ENCODE measurements at places on chromosomes 12 and 14.
A peak's percentile ranks its signal among the peaks of the same experiment; 100 is the strongest.

GRCh38 chr12:19139615-19140194 lies 10.2 kb downstream of the PLEKHA5 start:
- no peak for DNase-seq

- no peak for DNase-seq
Measured at GRCh38 chr14:64217308-64217707, 76.9 kb downstream of the ESR2 start.

GRCh38 chr14:31166271-31166561 lies 41.4 kb downstream of the HECTD1 start:
- DNase-seq, result no peak

DNA sequence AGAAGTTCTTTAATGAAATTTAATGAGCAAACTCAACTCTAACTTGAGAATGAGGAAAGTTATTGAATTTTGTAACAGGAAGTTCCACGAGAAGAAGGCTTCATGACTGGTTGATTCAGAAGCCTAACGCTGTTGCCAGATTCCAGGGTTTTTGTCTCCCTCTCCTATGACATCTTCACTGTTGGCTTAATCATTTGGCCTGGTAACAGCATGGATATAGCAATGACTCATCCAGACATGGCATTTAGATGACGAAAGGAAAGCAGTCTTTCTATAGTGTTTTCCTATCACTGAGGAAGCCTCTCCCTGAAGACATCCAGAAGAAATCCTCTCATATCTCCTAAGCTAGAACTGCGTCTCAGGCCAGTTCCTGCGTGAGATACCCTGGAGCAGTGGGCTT lies 9.4 kb upstream of the KCNA1 start:
- DNase-seq, result peak; percentile 27

GRCh38 chr14:95189367-95190132 lies 32.2 kb upstream of the DICER1 start:
- DNase-seq, result peak; percentile 75

GRCh38 chr12:127024791-127025190 lies 1242.2 kb upstream of the TMEM132C start:
- no peak for DNase-seq

DNA sequence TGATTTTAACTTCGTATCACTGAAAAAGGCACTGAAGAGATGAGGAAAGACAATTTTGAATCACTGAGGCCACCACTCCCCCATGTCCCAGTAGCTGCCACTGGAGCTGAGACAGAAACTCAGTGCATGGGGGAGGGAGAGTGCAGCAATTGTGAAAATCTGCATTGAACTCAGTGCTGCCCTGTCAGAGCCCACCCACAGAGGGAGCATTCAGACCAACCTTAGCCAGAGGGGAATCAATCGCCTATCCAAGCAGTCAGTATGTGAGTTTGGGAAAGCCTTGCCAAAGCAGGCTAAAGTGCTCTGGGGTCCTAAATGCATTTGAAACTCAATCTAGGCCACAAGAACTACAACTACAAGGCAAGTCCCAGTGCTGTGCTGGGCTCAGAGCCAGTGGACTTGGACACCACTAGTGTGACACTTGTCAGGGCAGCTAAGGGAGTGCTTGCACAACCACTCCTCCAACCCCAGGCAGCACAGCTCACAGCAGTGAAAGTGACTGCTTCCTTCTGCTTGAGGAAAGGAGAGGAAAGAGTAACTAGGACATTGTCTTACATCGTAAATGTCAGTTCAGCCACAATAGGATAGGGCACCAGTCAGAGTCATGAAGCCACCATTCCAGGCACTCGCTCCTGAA lies 13.3 kb downstream of the RNASE3 start:
- no peak for DNase-seq

DNA sequence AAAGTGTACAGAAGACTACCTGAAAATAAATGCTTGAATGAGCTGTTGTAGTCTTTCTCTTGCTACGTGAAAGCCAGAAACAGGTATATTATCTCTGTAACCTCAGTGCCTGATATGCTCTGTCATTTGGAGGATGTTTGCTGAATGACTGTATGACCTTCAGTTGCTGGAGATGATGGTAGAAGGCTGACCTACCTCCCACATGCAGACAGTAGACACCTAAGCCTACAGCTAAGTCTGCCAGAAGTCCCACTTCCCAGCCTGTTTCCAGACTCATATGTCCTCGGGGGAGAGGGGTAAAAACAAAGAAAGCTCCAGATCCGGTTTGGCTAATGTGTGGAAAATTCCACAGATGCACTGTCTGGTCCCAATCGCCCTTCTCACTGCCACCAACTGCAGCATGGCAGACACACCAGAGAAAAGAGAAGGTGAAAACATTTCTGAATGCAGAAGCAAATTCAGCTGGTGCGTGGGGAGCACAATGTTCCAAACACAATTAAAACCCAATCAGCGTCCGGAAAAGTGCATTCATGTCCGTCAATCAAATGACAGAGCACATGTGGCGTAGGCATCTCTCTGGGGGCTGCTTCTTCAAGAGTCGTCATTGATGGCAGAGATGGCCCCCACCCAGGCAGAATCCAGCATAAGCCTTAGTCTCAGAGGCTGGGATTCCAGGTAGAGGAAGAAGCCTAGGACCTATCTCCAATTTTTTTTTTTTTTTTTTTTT lies 76.3 kb upstream of the TBX3 start:
- no peak for DNase-seq

DNA sequence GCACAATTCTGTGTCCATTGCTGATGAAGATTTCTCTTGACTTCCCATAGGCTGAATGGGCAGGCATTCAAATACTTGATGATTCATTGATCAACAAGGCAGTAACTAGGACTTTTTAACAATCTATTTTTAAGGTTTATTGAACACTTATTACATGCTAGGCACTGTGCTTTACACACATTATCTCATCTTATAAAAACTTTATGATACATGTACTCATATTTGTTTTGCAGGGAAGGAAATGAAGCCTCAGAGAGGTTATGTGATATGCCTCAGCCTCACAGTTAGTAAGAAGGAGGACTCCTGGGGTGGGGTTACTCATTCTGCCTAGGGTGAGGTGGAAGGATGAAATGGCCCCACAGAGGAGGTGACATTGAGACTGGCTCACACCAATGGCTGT lies 12.9 kb upstream of the EMP1 start:
- DNase-seq, result no peak

DNA sequence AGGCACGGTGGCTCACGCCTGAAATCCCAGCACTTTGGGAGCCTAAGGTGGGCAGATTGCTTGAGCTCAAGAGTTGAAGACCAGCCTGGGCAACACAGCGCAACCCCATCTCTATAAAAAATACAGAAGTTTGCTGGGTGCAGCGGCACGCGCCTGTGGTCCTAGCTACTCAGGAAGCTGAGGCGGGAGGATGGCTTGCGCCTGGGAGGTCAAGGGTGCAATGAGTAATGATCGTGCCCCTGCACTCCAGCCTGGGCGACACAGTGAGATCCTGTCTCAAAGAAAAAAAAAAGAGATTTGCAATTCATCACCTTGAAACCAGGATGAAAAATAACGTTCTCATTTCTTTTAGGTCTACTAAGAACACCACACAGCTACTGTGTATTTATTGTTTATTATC lies 4.0 kb downstream of the STX2 start:
- DNase-seq, result no peak

GRCh38 chr12:40142001-40142744 lies 36.3 kb upstream of the SLC2A13 start:
- DNase-seq, result peak; percentile 5

- no peak for DNase-seq
Measured at GRCh38 chr12:81105687-81106086, 27.8 kb downstream of the ACSS3 start.

- DNase-seq, result peak; percentile 82
Measured at GRCh38 chr12:48189331-48190125, 6.1 kb downstream of the CCDC184 start.

- DNase-seq, result peak; percentile 68
Measured at GRCh38 chr12:43444940-43445564, 107.0 kb downstream of the ADAMTS20 start.

DNA sequence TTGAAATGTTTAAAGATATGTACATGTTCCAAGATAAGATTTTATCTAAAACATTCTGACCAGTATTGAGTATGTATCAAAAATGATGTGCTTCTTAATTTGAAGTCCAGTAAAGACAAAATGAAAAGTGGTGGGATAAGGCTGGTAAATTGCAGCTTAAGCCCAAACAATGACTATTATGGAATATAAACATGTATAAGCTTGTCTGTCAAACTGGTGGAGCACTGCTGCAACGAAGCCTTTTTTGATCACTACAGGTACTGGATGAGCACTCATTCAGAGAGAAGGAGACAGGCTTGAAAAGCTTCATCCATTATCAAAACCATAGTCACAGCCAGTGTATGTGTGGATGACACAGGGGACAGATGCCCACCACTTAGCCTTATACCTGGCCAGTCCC lies 138.4 kb downstream of the ATP23 start:
- DNase-seq, result no peak

DNA sequence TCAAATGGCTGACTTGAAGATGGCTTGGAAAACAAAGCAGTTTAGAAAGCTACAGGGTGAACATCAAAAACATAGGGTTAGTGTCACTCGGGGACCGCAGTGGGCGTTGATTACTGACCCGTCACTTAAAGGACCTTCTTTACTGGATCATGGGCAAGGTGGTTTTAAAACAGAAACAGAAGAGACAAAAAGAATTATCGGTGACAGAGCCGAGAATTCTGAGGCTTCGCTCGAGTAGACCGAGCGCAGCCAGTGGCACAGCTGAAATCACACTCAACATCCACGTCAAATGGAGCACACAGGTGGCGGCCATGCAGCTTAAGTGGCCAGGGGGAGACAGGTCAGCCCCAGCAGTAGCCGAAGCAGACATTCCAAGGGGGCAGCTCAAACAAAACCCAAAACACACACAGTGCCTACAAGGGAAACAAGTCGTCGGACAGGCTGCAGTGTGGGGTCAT lies 17.3 kb downstream of the SNRNP35 start:
- DNase-seq, result no peak

DNA sequence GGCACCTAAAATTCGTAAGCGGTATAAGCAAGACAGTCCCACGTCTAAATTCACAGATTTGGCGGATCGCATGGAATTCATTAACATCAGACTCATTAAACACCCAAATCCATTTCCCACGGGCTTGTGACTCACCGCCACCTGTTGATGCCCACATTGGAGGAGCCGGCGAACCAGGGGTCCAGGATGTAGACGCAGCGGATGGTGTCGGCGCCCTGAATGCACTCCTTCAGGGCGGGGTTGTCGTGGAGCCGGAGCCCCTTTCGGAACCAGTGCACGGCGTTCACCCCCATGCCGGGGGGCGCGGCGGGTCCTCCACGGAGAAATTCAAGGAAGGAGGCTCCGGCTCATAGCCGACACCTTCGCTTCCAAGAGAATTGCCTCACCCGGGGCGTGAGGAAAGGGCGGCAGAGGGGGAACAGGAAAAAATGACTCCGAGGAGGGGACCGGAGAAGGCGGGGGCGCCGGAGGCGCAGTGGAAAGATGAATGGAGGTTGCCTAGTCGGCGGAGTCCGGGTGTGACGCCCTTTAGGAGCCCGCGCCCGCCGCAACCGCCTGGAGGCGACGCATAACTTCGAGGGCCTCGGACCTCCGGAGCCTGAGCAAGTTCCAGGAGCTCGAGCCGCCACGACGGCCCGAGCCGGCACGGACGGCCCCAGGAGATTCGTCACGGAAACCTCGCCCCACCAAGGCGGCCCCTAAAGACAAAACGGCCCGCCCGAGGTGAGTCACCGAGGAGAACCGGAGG lies 506 bp downstream of the CRY1 start:
- DNase-seq, result peak; percentile 66

DNA sequence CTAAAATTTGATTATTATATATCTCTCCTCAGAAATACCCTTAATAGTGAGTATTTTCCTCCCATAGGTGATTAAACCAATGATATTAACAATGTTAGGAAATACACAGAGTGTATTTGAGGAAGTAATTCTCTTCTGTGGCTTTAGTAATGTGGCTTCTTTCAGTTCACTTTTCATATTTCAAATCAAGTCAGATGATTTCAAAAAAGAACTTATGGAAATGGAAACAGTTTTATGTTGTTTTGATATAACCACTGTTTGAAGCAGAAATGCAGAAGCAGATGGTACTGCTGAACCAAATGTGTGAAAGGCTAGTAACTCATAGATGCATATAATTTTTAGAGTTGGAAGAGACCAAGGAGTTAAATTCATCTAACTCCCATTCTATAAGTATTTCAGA lies 1.9 kb upstream of the GPR33 start:
- no peak for DNase-seq

- no peak for DNase-seq
Measured at GRCh38 chr12:39839072-39839471, 219.5 kb upstream of the ABCD2 start.

- peak; percentile 74 for DNase-seq
Measured at GRCh38 chr14:100471441-100472093, 115.7 kb downstream of the BEGAIN start.

- DNase-seq, result no peak
Measured at GRCh38 chr14:55921511-55921910, 196.7 kb upstream of the PELI2 start.

DNA sequence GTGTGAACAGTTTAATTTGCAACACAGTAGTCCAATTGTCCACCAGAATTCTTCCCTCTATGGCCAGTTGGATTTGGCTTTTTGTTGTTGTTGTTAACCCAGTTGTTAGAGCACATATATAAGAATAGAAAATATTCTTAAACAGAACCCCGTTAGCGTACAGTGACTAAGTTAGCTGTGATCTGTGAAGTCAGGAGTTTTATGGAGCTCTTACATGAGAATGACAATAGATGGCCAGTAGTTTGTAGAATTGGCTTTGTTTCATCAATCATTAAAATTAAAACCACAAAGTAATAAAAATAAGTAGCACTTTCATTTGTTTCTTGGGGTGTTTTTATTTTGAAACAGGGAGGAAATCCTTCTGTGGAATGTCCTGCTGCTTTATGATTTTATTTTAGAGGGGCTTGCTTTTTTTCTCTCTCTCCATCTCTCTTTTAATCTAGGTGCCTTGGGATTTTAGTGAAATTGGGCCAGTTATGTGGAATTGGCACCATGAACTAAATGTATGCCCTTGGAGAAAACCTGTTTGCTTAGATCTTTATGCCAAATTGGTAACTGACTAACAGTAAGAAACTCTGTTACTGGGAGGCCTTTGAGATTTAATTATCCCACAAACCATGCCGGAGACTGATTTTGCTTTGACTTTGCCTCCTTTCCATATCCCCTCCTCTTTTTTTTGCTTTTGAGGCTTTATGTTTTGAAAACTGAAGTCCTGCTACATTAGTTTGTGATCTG lies 22.9 kb downstream of the FBXW8 start:
- no peak for DNase-seq

DNA sequence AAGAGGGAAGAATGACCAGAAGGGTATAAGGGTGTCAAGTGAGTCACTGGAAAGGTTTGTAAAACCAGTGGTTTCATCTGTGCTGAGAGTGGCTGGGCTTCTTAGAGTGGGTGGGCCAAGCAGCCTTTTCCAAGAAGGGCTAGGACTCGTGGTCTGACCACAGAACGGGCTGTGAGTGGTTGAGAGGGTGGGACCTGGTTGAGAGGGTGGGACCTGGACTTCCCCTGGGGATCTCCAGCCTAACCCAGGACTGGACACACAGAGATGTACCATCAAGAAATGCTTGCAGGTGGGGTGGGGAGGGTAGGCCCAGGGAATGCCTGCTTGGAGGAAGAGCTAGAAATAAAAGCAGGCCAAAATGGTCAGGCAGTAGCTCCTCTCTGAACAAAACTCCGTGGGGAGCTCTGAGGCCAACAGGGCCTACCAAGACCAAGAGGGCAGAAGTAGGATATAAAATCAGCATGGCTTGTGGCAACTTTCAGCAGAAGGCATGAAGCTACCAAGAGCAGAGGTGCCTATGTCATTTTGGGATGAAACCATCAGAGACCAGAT lies 140.5 kb downstream of the FOXN3 start:
- peak; percentile 86 for DNase-seq

GRCh38 chr12:109777544-109777943 lies 55.7 kb downstream of the TRPV4 start:
- DNase-seq, result no peak

- no peak for DNase-seq
Measured at GRCh38 chr12:31368666-31369361, 42.9 kb upstream of the SINHCAF start.
